ENCODE measurements at places on chromosomes 3 and 15. TPM values are rescaled to one million over a fixed set of nuclear protein-coding genes. Genes with fewer than 3 reads are reported as not detected.

GRCh38 chr15:45534821-45535220 is 12.3 kb upstream of the SLC30A4 start:
- no peak for DNase-seq

GRCh38 chr15:85607842-85608241 is 186.9 kb downstream of the KLHL25 start:
- no peak for DNase-seq

GRCh38 chr3:38117748-38118420 is 19.0 kb downstream of the ACAA1 start:
- DNase-seq, result no peak

The MORC1 gene
- polyA plus RNA-seq, result not detected

The GOLGA8T gene
- 0.03 TPM for polyA plus RNA-seq
